ENCODE measurements at places on chromosomes 13 and 19. TPM values are rescaled to one million over a fixed set of nuclear protein-coding genes. Genes with fewer than 3 reads are reported as not detected.

GRCh38 chr13:106232681-106233080 is 302.8 kb downstream of the EFNB2 start:
- no peaks in the 10 kb centered on the region for H3K4me1 ChIP-seq
- H3K36me3 ChIP-seq, result no peaks in the 10 kb centered on the region
- H3K27me3 ChIP-seq, result no peaks in the 10 kb centered on the region
- H3K4me3 ChIP-seq, result no peak overlapping the region
- H3K27ac ChIP-seq, result no peak overlapping the region

DNA sequence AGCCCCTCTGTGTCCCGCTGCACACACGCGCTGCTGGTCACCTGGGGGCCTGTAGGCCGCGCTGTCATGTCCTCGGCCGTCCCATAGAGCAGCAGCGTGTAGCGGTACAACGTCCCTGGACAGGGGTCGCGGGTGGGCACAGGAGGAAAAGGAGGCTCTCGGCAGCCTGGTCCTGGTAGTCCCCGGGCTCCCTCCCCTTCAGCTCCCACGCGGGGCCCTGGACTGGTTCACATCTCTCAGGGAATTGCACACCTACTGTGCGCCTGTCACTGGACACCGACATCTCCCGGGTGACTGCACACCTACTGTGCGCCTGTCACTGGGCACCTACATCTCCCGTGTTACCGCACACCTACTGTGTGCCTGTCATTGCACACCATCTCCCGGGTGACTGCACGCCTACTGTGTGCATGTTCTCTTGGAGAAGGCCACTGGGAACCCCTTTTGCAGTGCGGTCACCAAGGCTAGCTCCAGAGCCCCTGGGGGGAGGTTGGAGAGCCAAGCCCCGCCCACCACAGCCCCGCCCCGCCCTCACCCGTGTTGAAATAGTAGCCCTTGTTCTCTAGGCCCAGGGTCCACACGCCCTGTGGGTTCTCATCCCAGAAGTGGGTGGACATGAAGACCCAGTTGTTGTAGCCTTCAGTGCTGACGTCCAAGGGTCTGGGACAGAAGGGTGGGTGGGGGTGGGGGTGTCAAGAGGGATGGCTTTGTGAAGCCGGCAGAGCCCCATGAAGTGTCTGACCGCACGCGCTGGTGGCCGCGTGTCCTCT is 3.5 kb upstream of the C19orf25 start:
- no peak overlapping the region for H3K4me3 ChIP-seq
- H3K27me3 ChIP-seq, result peaks cover 15% of the 10 kb centered on the region
- no peak overlapping the region for H3K27ac ChIP-seq
- no peak for DNase-seq
- H3K4me1 ChIP-seq, result no peaks in the 10 kb centered on the region
- H3K36me3 ChIP-seq, result peaks cover 20% of the 10 kb centered on the region

- H3K36me3 ChIP-seq, result peaks cover 8% of the 10 kb centered on the region
- no peaks in the 10 kb centered on the region for H3K27me3 ChIP-seq
- peak; percentile 65 for DNase-seq
- H3K4me1 ChIP-seq, result no peaks in the 10 kb centered on the region
Measured at GRCh38 chr19:3665681-3666544, 34.4 kb downstream of the PIP5K1C start.

DNA sequence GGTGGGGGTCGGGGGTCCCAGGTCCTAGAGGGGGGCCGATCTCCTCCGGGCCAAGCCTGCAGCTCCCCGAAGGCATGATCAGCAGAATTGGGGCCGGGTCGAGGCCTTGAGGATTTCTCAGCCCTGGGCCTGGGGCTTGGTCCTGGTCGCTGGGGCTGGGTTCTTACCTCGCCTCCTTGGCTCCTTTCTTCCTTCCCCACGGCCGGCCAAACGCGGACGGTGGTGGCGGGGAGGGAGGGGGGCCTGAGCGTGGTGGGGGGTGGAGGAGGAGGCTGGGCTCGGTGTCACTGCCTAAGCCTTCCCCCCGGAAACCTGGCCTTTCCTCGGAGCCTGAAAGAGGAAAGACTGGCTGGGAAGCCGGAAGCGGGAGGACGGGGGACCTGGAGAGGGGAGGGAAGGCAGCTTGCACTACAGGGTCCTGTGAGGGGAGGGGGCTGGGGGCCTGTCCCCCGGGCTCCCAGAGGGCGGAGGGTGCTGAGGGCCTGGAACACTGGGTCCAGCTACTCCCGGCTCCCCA is at the start of gene ZNF579:
Gene ZNF579, minus strand, starts transcription at position 221 of the 517 bp plus-strand sequence. CDS start 1,209 bp downstream, outside the sequence.
- peaks cover 28% of the 10 kb centered on the region for H3K36me3 ChIP-seq
- H3K27ac ChIP-seq, result peak within 1 kb of the TSS; percentile 52
- peak; percentile 95 for DNase-seq
- H3K4me3 ChIP-seq, result peak within 1 kb of the TSS; percentile 80
- peaks cover 11% of the 10 kb centered on the region for H3K27me3 ChIP-seq
- H3K4me1 ChIP-seq, result peaks cover 29% of the 10 kb centered on the region

GRCh38 chr19:55598034-55598433 is 1.3 kb downstream of the FIZ1 start:
- H3K27ac ChIP-seq, result no peak overlapping the region
- peaks cover 15% of the 10 kb centered on the region for H3K4me1 ChIP-seq

DNA sequence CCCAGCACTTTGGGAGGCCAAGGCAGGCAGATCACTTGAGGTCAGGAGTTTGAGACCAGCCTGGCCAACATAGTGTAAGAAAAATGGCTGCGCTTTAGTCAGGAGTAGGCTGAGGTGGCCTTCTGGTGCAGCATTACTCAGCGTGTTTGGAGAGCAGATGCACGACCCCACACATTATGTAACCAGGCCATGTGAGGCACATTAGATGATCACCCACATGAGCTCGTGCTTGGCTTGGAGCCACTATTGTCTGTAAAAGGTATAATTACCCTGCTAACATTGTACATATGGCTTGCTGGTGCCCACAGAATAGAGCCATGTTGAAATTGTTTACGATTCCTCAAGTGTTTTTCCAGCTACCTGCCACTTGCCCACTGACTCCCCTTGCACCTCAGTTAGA is 24.0 kb upstream of the SCEL start:
- H3K27me3 ChIP-seq, result no peaks in the 10 kb centered on the region
- no peaks in the 10 kb centered on the region for H3K4me1 ChIP-seq
- no peaks in the 10 kb centered on the region for H3K36me3 ChIP-seq

- no peaks in the 10 kb centered on the region for H3K4me1 ChIP-seq
- no peak for DNase-seq
- H3K4me3 ChIP-seq, result no peak overlapping the region
- H3K36me3 ChIP-seq, result no peaks in the 10 kb centered on the region
Measured at GRCh38 chr13:51827254-51827653, 17.7 kb downstream of the TMEM272 start.

DNA sequence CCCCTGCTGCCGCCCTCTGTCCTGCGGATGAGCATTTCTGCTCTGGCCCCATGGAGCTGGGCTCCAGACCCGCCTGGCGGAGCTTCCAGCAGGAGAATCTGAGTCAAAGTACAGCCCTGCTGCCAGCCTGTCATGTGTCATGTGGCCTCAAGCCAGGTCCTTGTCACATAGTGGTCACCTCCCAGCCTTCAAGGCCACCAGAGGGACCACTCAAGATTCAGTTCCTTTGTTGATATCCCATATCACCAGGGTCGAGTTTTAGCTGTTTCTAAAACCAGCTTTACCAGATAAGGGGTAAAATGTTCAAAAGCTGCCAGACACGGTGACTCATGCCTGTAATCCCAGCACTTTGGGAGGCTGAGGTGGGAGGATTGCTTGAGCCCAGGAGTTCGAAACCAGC is 13.4 kb downstream of the THOP1 start:
- no peak overlapping the region for H3K27ac ChIP-seq
- no peaks in the 10 kb centered on the region for H3K4me1 ChIP-seq
- no peak for DNase-seq
- H3K4me3 ChIP-seq, result no peak overlapping the region

- no peaks in the 10 kb centered on the region for H3K27me3 ChIP-seq
- DNase-seq, result no peak
- H3K4me1 ChIP-seq, result peaks cover 10% of the 10 kb centered on the region
- H3K27ac ChIP-seq, result no peak overlapping the region
Measured at GRCh38 chr19:40150170-40150569, 41.1 kb upstream of the MAP3K10 start.

DNA sequence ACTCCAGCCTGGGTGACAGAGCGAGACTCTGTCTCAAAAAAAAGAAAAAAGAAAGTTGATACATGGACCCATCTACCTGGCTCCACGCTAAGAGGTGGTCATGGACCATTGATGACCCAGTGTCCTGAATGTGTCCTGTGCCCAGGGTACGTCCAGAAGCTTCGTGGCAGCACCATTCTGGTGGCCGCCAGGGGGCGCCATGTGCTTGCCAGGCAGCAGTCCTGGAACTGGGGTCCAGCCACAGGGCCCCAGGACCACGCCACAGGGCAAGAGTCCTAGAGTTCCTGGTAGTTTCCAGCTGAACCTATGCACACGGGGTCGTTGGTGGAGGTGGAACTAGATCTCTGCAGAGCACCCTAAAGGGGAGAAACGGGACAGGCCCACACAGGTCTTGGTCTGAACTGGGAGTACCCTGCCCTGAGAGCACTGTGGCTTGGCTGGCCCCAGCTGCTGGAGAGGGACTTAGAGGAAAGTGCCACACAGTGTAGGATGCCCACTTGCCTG is 19.9 kb upstream of the FBXO27 start:
- DNase-seq, result peak; percentile 88
- H3K4me3 ChIP-seq, result no peak overlapping the region
- H3K27ac ChIP-seq, result no peak overlapping the region

DNA sequence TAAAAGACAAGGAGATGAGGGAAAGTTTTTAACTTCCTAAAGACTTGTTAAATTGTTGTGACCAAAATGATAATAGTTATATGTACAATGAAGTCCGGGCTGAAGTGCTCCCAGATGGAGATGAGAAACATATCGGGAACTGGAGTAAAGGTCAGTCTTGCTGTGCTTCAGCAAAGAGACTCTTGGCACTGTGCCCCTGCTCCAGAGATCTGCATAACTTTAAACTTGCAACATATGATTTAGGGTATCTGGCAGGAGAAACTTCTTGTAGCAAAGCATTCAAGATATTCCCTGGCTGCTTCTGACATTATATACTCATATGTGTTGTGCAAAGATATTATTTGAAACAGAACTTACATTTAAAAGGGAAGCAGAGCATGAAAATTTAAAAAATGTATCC is 786.6 kb upstream of the SLITRK6 start:
- H3K27me3 ChIP-seq, result no peaks in the 10 kb centered on the region
- H3K27ac ChIP-seq, result no peak overlapping the region
- no peaks in the 10 kb centered on the region for H3K4me1 ChIP-seq

GRCh38 chr13:21882766-21883165 is 211.9 kb downstream of the FGF9 start:
- H3K36me3 ChIP-seq, result no peaks in the 10 kb centered on the region
- H3K27ac ChIP-seq, result no peak overlapping the region
- no peak overlapping the region for H3K4me3 ChIP-seq
- DNase-seq, result no peak

DNA sequence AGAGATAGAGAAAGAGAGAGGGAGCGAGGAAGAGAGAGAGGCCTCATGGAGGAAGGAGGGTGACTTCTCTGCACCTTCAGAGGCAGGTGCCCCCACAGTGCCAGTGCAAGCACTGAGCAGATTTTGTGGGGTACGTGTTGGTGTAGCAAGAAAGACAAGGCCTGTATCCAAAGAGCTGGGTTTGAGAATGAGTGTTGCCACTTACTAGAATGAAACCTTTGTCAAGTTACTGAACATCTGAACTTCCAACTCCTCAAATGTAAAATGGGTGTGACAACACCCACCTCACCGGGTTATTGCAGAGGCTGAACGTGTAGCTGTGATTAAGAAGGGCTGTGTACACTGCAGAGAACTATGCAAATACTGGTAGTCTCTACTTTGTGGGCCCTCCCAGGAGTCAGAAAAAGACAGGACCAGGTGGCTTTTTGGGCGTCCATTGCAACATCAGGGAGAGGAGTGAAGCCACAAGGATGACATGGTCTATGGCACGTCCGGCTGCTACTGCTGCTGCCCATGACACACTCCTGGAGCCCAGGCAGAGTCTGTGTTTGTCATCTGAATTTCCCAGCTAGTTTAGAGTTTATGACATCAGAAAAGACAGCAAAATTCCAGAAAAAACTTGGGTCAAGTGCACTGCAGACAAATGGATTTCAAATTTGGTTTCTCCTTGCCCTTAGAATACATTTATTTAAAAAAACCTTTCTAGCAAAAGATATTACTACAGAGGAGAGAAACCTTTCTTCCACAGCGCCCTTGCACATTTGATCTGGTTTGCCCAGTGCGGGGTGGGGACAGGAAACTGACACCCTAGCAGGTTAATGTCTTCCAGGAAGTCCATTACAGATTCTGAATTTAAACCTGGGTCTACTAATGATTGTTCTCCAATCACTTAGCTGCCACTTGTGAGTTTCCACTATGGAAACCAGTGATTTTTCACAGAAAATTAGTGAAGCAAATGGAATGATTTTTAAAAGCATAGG is 54.0 kb upstream of the ATP12A start:
- no peak overlapping the region for H3K27ac ChIP-seq
- H3K36me3 ChIP-seq, result no peaks in the 10 kb centered on the region
- no peak for DNase-seq
- no peak overlapping the region for H3K4me3 ChIP-seq
- peaks cover 15% of the 10 kb centered on the region for H3K4me1 ChIP-seq

DNA sequence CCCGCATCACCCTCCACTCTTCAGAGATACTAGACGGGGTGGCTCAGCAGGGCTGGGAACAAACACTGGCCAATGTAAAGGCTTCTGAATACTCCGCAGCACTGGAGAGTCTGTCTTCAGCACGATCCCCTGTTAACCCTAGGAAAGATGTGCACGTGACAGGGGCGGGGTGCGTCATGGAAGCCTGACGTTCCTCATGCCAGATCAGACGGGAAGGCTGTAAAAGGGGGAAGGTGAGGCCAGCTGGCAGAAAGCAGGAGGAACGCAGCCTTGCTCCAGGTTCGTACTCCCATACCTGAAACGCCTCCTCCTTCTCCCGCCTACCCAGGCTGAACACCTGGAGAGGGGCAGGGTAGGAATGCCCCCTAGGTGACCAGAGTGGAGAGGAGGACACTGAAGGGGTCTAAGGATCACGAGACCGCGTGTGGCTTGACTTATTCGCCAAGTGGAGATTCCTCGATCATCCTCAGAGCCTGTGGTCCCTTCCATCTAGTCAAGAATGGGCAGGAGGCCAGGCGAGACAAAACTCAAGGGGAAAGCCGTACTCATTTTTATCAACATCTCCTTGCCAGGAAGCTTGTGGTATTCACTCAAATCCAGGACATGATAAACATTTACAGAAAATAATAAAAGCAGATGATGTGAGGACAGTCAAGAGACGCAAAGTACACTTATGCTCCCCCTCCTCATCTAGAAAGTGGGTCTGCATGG is 18.2 kb upstream of the FFAR2 start:
- H3K36me3 ChIP-seq, result no peaks in the 10 kb centered on the region
- H3K27ac ChIP-seq, result no peak overlapping the region
- DNase-seq, result no peak
- H3K4me3 ChIP-seq, result no peak overlapping the region

DNA sequence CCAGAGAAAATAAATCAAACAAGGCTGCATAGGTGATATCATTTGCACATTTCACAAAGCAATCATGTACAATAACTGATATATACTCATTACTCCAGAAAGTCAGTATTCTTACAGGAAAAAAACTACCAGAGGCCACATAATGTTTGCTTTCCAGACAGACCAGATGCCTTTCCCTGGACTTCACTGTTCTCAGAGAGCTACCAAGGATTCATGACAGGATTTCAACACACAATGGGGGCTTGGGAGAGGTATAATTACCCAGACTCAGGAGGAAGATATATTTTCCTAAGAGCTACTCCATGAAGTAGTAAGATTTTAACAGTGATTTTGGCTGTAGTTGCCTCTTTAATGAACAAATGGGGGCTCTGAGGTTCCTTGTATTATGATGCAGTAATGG is 110.0 kb downstream of the FOXO1 start:
- no peak overlapping the region for H3K4me3 ChIP-seq
- DNase-seq, result no peak
- no peak overlapping the region for H3K27ac ChIP-seq
- no peaks in the 10 kb centered on the region for H3K27me3 ChIP-seq

Gene SLC6A16
- not detected for total RNA-seq

Gene LAIR1
- 0.61 TPM for total RNA-seq

Gene LSM14A
- 114 TPM for total RNA-seq

Gene ZNF135
- not detected for total RNA-seq

Gene STARD13
- total RNA-seq, result 11.3 TPM

Gene VSIG10L
- total RNA-seq, result 3.6 TPM

Data from Calu3 (cell line).